Vagina (tissue), 2 donors: ENCODE measurements at places on chromosomes 4 and X.

- no peak for DNase-seq
These were observed 77.3 kb upstream of the NOCT start for GRCh38 chr4:138938366-138938690.

DNA sequence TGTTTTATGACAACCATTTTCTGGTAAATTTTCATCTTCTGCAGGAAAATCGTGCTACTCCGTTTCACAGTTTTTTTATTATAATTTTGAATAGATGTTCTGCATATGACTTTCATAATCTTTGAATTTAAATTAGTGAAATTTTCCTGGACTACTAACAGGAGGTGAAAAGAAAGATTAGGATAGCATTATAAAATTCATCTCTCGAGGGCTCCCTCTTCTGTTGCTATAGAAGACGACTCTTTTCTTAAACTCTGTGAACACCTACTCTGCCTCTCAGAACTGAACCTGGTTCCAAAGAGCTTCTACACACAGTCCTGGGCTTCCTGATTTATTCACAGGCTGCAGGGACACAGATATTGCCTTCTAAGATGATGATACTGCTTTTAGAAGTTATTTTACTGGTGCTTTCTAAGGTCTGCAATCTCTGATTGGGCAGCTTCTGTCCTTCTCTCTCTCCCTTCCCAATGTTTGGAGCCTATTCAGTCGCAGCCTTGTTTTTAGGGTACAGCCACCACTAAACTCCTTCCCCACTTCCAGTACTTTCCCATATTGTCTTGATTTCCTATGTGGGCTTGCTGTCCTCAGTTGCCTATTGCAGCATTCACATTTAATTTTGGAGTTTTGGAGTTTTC, 10.1 kb upstream of the SAP30 start:
- DNase-seq, result no peak

- no peak for DNase-seq
These were observed 40.2 kb downstream of the ATP10D start for GRCh38 chr4:47525154-47525819.

GRCh38 chr4:24368801-24369200, 215.6 kb downstream of the DHX15 start:
- DNase-seq, result no peak

DNA sequence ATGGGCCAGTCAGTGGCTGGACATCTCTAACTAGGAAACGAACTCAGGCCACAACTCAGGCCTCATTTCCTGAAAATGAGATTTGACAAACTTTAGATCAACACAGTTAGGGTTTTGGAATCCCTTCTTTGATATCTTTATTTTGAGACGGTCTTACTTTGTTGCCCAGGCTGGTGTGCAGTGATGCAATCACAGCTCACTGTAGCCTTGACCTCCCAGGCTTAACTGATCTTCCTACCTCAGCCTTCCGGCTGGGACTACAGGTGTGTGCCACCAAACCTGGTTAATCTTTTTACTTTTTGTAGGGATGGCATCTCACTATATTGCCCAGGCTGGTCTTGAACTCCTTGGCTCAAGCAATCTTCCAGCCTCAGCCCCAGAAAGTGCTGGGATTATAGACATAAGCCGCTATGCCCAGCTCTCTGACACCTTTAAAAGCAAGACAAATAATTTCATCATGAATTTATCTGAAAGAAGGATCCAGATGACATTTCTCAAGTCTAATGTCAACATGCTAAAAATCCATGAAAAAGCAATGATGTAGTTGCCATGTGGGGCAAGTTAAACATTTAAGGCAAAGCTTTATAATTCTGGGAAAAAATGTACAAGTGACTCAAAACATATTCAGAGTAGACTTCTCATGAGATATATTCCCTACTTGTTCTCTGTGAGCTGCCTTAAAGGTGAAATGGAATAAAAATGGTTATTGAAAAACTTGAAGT, 89.1 kb upstream of the CBR4 start:
- no peak for DNase-seq

DNA sequence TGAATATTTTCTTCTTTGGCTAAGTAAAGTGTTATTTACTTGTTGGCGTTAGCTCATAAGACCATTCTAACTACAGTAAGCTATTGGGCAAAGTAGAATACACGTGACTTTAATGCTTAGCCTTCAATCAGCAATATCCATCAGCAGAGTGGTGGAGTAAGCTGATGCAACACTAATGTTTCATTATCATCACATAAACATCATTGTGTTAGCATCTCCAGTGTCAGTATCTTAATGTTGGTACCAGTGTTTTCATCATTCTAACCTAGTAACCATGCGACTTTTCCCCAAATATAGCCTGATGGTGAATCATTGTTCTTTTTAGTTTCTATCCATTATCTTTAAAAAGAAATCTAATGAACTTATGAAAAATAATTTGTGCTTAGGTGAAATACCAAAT, 48.5 kb downstream of the APOOL start:
- DNase-seq, result no peak

- DNase-seq, result no peak
These were observed 25.1 kb downstream of the ADAD1 start for GRCh38 chr4:122403861-122404260.

- DNase-seq, result no peak
These were observed 180.6 kb downstream of the RNF150 start for GRCh38 chr4:140952717-140953116.
